ENCODE measurements at places on chromosomes 5 and 9.

- no peak for DNase-seq
These were observed 31.0 kb downstream of the PCDHGC5 start for GRCh38 chr5:141519605-141520565.

DNA sequence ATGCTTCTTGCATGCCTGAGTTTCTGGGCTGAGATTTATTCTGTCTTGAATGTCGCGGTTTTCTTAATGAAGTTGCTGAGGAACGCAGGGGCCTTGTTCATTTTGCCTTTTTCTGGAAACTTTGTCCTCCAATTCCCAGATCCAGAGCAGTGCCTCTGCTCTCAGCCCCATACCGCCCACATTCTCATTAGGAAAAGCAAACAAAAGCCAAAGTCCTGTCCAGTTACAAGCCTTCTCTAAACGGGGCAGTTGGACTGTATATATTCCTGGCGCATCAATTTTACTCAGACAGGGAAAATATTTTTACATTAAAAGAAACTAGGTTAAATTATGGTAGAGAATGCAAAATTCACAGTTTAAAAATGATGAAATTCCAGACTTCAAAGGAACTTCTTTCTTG lies 1.2 kb upstream of the PSAT1 start:
- DNase-seq = no peak

DNA sequence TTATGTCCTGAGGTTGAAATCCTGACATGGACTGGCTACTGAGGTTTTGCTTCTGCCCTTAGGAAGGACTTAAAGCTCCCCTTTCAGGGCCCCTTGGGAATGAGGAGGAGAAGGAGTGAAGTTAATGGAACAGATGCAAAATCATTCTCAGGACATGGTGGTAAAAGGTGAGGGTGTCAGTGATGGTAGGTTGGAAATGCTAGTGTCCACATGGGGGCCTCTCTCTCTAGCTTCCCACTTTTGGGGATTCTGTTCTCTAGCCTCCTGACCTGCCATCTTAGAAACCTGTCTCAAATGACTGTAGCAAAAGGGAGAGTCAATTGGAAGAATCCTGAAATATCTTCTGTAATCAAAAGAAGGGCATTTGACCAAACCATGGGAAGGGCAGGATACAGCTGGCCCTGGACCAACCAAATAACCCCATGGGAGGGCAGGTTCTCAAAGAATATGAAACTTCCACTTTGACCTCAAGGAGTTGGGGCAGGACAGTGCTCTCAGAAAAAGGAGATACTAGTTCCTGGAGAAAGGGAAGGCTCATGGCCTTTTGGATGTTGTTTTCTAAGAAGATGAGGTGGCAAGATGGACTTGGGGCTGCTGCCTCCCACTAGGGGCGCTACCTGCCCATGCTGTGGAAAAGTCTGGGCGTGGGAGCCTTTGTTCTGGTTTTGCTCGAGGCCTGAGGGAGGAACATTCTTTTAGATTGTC lies 21.2 kb upstream of the MLANA start:
- DNase-seq = no peak

DNA sequence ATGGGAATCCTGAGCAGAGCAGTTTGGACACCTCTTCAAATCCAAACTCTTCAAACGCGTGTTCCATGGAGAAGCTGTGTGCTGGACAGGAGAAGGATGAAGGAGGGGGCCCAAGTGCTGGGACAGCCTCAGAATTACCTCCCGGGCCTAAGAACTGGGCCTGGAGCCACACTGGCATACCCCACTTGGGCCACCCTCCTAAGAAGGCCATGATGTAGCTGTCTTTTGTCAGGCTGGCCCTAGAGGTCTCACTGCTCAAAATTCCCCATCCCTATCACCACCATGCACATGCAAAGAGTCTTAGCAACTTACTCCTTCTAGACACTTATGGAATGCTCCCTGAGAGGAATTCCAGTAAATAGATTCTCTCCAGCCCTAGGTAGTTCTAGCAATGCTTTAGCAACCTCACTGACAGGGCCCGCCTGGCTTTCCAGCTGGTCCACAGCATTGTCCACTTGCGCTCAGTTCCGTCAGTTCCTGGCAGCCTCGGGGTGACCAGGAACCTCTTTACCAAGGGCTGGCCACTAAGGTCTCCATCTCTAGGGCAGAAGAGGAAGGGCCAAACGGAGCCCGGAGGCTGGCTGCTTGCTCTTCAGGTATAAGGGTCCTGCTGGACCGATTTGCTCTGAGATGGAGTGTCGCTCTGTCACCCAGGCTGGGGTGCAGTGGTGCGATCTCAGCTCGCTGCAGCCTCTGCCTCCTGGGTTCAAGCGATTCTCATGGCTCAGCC lies 75.3 kb downstream of the RGS3 start:
- DNase-seq = no peak

GRCh38 chr9:111915425-111915758 lies 18.8 kb downstream of the UGCG start:
- DNase-seq = no peak

GRCh38 chr9:7452378-7452777 lies 347.2 kb downstream of the DMAC1 start:
- DNase-seq = no peak

GRCh38 chr5:179793468-179794139 lies at the start of gene LTC4S:
TSS of gene LTC4S (plus strand) at chr5:179793986. CDS start at chr5:179794081, 95 bp downstream.
- peak; percentile 95 for DNase-seq

- no peak for DNase-seq
These were observed 2.1 kb upstream of the SEMA4D start for GRCh38 chr9:89500008-89500407.

GRCh38 chr5:106873568-106873967 lies 797.2 kb downstream of the EFNA5 start:
- DNase-seq = no peak

DNA sequence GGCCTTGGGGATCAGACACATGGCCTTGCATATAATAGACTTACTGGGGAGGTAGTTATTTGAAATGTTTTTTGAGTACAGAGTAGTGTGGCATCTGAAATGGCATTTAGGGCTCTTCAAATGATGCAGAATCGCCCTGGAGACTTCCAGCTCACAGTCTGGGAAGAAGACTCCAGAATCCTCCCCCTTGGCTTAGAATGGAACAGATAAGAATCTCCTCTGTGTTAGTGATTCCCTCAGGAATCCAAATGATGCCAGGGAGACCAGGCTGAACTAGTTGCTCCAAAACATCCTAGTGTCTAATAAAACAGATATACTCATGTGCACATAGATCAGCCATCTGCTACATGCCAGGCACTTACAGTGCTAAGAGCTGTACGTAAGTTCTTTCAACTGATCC lies 38.6 kb upstream of the SMC5 start:
- no peak for DNase-seq

GRCh38 chr5:151812757-151813309 lies 41.1 kb downstream of the G3BP1 start:
- no peak for DNase-seq

DNA sequence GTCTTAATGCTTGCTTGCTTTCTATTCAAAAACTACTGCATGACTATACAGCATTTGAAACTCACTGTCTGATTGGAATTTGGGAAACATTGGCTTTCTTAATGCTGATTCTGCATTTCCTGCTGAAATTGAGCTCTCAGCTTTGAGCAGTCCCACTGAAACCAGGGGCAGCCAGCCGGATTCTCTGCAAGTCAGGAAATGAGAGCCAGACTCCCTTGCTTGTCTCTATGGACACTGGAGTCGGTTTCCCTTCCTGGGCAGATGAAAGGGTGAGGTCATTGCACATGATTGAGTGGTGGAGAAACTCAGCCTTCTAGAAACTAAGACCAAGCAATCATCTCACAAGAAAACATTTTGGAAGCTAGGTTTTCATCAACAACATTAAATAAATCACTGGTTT lies 119.7 kb upstream of the SPATA31C2 start:
- DNase-seq = no peak

GRCh38 chr9:127079446-127080140 lies 42.8 kb downstream of the ANGPTL2 start:
- no peak for DNase-seq

DNA sequence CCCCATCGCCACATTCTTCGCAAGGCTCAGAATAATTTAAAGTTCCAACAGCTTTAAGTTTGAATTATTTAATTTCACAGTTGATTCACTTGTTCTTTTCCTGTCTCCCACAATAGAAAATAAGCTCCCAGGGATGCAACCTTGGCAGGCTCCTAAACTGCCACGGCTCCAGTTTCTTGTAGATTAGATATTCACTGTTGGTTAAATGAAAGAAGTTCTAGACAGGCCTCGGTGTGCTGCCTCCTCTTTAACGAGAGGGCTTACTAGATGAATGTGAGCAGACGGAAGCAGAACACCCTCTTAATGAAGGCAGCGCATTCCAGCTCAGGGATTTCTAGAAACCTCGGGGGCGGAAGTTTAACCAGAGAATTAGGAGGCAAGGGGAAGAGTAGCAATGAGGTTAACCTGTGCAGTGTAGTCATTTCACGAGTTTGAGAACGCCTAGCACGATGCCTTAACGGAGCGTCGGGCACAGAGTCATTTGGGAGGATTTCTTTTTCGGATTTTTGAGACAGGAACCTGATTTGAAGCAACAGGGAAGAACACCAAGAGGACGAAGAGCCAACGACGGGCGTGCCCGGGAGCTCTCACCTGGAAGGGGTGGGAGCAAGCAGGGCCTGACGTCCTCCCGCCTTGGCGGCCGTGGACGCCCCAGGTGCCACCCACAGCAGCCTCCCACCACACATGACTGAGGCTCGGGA lies 637 bp upstream of the SMC5 start:
- DNase-seq = no peak

GRCh38 chr5:22242532-22242931 lies 610.6 kb downstream of the CDH12 start:
- DNase-seq = no peak

- no peak for DNase-seq
These were observed 47.1 kb downstream of the CAST start for GRCh38 chr5:96709152-96709821.

GRCh38 chr5:144323181-144323580 lies 152.5 kb downstream of the KCTD16 start:
- no peak for DNase-seq

- no peak for DNase-seq
These were observed 184.1 kb downstream of the MARCHF11 start for GRCh38 chr5:15995341-15996052.

DNA sequence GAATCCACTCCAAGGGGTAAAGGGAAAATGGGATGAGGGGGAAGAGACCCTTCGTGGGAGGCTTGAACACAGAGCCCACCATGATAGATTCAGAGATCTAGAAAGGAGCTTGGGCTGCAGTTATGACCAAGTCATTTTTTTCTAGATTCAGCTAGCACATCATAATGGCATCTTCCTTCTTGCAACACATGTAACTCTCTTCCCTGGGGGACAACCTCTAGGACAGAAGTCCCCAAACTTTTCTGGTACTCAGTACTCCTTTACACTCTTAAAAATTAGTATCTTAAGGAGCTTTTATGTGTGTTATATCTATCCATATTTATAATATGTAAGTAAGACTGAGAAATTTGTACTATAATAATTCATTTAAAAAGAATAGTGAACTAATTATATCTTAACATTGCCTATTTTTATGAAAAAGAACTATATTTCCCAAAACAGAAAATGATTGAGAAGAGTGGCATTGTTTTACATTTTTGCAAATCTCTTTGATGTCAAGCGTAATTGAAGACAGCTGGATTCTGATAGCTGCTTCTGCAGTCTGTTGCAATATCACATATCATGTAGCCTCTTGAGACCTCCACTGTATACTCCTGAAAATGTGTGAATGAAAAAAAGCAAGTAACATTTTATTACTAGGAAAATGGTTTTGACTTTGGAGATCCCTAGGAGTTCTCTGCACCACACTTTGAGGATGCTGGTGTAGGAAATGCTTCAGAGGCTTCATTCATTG lies 875 bp downstream of the ACO1 start:
- DNase-seq = no peak

GRCh38 chr5:34452170-34452828 lies 203.8 kb upstream of the RAI14 start:
- DNase-seq = no peak

- no peak for DNase-seq
These were observed 97.2 kb downstream of the DOCK8 start for GRCh38 chr9:311841-312240.

DNA sequence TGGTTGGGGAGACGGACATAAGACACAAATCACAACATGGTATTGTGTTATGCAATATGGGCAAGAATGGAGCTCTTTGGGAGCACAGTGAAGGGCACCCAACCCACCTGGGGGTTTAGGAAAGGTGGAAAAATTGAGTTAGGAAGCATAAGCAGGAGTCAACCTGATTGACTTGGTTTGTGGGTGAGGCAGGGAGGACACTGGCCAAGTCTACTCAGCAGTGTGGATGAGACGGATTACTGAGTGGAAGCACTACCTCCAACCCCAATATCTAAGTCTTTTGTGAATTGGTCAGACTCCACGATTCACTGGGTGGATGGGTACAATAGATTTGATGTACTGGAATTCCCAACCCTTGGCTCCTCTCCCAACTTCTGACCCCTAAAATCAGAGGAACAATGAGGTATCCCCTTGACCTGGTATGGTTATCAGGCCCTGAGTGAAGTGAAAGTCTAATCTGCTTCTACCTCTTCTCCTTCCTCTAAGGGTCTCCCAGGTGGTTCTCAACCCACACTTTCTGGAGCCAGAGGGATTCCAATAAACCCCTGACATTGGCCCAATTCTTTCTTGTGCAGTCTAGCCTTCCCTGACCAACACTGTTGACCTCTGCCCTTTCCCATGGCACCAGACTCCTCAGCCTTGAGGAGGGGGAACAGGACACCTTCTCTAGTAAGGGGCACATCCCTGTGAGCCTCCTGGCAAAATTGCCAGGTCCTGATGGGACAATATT lies 5.2 kb downstream of the EGR1 start:
- no peak for DNase-seq

DNA sequence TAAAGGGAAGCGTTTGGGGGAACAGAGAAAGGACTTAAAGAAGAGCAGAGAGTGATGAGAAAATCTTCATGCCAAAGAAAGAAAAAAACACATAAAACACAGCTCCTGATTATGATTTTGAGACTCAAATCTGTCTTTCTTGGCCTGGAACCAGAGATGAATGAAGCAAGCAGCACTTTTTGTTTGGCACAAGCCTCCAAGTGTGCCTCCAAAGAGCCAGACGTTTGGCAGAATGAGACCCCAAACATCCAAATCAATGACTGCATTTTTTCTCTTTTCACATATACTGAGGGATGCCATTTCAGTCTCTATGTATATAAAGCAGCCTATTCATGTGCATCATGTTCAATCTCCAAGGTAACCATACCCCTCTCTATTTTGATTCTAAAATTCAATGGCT lies 424.2 kb downstream of the TUSC1 start:
- DNase-seq = no peak

DNA sequence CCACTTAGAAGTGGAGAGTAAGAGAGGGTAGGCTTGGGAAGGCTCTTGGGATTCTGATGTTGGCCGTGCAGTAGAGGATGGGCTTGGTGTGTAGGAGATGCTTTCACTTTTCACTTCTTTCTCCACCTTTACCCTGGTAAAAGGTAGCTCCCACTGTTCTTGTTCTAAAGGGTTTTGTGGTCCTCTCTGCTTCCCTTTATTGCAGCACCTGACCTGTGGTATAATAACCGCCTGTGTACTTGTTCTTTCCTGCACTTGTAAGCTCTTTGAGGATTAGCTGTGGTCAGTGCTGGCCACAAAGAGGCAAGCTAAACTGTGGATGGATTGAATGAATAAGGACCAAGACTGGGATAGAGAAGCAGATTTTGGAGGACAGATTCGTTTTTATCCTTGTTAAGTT lies 25.2 kb downstream of the KDM4C start:
- no peak for DNase-seq

GRCh38 chr9:72883875-72884274 lies 69.0 kb downstream of the ALDH1A1 start:
- no peak for DNase-seq

- no peak for DNase-seq
These were observed 22.5 kb downstream of the MSANTD3 start for GRCh38 chr9:100449420-100449819.

Measured in aorta (tissue), 5 donors.